ENCODE measurements at places on chromosomes 6 and 20.

DNA sequence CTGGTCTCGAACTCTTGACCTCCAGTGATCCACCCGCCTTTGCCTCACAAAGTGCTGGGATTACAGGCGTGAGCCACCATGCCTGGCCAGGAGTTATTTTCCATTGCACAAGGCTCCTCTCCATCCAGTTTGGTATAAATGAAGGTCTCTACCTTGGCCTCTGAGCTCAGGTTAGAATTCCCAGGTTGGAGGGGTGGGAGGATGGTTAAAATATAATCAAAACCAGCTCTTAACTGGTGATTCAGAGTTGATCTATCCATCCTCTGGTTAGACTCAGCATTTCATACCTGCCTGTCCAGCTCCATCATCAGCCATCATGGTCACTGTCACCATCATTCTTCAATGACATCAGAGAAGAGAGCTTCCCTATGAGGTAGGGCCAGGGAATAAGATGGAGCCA lies 2.6 kb upstream of the SLC22A7 start:
- DNase-seq = no peak

- no peak for DNase-seq
Measured at GRCh38 chr20:57675773-57676172, 34.0 kb downstream of the PMEPA1 start.

GRCh38 chr6:147625946-147626345 lies 117.5 kb downstream of the SAMD5 start:
- DNase-seq = no peak

GRCh38 chr6:90285611-90286381 lies 10.8 kb downstream of the BACH2 start:
- no peak for DNase-seq

DNA sequence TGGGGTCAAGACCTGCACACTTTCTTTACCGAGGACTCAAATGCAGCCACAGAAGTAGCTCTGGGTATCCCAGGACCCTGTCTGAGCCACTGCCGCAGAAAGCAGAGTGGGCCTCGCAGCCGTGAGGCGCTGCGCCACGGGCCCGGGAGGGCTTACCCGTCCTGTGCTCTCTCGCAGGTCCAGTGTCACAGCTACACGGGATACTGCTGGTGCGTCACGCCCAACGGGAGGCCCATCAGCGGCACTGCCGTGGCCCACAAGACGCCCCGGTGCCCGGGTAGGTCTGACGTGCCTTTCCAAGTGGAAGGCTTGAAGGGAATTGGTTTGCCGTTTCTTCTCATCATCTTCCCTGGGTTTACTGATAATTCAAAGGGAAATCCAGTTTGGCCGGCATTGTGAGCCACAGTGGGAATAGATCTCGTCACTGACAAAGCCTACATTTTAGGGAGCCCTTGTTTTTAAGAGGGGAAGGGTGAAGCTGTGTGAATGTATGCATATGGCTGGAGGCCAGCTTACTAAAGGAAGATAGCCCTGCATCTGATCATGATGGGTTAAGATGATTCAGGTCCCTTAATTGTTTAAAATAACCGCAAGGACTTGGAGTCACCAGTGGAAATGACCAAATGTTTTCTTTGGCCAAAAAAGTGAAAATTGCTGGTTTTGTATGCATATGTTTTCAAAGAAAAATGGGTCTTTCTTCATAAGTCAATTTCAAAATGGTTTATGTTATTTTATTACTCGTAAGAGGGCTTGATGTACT lies 86.6 kb downstream of the SMOC2 start:
- no peak for DNase-seq

GRCh38 chr6:19547507-19547906 lies 289.7 kb upstream of the ID4 start:
- DNase-seq = no peak

GRCh38 chr6:39812853-39813533 lies 20.8 kb downstream of the DAAM2 start:
- no peak for DNase-seq

- no peak for DNase-seq
Measured at GRCh38 chr6:74939151-74939708, 266.6 kb downstream of the COL12A1 start.

GRCh38 chr6:105839266-105839665 lies 246.9 kb upstream of the PRDM1 start:
- no peak for DNase-seq

DNA sequence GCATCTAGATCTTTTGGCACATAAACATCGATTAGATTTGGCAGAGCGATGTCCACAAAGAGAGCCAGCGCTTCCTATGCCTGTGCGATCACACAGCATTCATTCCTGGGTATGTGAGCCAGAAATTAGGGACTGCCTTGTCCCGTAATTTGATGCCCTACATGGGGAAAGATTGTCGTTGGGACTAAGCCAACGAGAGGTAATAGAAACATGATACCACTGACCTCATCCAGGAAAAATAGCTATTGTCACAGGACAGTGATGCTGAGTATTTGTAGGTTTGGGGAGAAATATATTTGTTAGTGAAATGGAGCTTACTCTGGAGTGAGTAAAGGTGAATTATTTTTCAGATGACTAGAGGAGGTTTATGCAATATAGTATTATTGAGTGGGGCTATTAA lies 154.0 kb downstream of the TSHZ2 start:
- DNase-seq = no peak

DNA sequence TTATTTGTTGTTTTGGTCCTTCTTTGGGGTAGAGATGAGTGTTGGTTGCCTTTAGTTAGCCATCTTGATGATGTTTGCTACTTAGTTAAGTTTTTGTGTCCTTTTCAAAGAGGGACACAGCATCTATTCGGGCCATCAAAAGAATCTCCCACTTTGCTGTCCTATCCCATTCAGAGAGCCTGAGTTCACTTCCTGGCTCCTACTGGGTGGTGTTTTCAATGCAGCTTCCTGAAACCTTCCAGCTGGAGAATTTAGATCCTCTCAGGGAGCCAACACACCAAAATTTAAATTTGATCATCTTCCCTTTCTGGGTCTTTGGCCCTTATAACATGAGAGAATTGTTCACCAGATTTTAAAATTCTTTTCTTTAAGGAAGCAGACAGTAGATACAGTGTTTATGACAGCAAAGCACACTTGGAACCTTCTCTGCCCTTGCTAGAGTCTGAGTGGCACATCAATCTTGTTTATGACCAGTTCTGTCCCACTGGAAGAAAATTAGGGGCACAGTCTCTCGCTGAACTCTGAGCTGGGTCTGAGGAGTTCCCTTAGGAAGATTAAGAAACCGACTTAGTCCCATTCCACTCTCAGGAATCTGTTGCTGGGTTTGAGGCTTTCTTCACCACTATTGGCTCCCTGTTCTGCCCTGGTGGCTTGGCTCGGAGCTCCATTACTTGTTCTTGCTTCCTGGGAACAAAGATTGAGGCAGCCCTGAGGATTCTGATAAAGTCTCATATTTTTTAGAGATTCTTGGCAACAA lies 115.5 kb downstream of the CCDC170 start:
- no peak for DNase-seq

GRCh38 chr6:20933057-20933788 lies 399.0 kb downstream of the CDKAL1 start:
- no peak for DNase-seq

DNA sequence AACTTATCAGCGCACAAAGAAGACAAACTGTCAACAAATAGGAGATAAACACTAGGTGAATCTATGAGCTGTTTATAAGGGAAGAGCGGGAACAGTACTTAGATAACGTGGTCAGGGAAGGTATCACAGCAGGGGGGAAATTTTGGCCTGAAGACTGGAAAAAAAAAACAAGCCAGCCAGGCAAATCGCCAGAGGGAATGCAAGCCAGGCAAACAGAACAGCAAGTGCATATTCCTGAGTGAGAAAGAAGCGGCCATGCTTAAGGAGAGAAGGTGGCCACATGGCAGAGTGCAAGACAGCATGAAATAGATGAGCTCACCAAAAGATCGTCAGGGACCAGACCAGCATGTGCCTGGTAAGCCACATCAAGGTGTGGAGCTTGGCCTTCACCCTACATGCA lies 466.5 kb upstream of the ARID1B start:
- DNase-seq = no peak

DNA sequence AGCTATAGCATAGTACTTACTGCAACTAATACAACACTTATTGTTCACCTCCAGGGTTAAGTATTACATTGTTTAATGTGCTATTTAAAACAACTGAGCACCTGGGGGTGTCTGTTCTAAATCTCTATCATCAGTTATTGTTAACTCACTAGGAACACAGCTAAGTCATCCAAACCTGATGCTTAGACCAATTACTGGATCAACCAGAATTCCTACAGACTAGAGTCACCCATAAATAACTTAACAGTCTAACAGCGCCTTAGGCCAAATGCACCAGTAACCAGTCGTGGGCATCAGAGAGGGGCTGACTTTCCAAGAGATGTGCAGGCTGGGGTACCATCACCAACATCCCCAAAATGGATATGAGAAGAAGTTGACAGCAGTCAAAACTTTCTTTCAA lies 110.7 kb downstream of the ADTRP start:
- DNase-seq = no peak

GRCh38 chr20:53216478-53216855 lies 244.3 kb downstream of the TSHZ2 start:
- DNase-seq = no peak

DNA sequence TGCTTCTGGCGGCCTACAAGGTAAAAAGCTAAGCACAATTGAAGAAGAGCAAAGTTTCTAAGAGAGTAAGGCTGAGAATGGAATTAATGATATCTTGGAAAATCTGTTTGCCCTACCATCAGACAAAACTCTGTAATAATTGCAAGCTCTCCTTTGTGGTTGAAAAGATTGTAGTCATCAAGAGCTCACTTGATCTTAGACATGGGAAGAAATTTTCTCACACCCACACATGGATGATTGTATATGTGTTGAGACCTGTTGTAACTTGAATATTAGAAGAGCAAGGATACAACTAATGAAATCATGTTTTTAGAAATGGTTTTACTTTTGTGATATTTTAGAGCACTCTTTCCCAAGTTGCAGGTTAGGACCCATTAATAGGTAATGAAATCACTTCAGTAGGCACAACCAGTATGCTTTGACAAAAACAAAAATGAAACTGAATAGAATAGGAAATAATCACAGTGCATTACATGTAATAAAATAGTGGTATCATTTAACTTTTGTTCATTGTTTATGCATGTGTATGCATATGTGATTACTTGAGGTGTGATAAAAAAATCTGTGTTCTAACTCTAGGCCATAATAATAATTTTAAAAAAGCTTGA lies 14.0 kb downstream of the DCBLD1 start:
- no peak for DNase-seq

- no peak for DNase-seq
Measured at GRCh38 chr6:75318900-75319299, 34.3 kb upstream of the TMEM30A start.

DNA sequence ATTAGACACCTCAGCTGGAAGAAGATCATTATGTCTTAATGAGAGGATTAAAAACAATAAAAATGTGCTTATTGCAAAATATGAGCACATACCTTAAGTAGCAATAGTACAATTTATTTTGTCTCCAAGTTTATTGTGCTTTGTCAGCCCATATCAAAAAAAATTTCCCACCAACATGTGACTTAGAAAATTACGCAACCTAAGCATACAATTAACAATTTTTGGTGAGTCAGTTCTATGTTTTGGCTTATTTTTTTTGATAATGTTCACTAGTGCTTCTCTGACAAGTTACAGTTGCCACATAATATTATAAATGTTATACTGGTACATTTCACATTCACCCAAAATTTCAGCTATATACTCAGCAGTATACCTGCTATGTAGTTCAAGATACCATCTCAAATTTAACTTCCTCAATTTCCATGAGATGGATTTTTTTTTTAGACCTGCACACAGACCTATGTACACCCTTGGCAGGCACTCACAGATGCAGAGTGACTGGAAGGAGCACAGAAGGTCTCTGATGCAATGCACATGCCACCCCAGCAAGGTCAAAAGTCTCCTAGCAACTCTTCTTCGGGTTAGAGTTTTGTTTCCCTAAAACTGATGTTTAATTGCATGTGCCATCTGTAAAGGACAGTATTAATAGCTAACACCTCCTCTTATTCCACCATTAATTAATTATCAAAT lies 112.4 kb downstream of the PRKN start:
- DNase-seq = no peak

DNA sequence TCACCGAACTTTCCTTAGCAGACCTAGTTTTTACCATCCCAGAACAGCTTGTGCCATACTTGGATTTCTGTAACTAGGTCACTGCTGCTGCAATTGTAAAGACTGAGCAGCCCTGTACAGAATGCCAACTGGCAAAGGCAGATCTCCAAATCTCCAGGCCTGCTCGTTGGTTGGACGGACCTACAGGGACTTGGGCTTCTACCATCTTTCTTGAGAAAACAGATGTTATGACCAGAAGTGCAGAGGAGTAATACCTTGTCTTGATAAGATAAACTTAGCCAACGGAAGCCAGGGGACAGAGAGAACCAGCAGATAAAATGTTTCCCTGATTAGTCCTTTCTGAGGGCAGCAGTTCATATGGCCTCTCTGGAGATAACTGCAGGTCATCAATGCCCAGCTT lies 304.1 kb downstream of the RFPL4B start:
- DNase-seq = no peak

GRCh38 chr20:20211274-20211987 lies 156.5 kb upstream of the INSM1 start:
- no peak for DNase-seq

GRCh38 chr20:62252342-62252966 lies 14.1 kb downstream of the OSBPL2 start:
- no peak for DNase-seq

- DNase-seq = no peak
Measured at GRCh38 chr6:151690303-151690702, 117.2 kb upstream of the ESR1 start.

- no peak for DNase-seq
Measured at GRCh38 chr6:107061125-107062020, 33.4 kb downstream of the MTRES1 start.

- no peak for DNase-seq
Measured at GRCh38 chr6:79818471-79818870, 128.9 kb downstream of the ELOVL4 start.

DNA sequence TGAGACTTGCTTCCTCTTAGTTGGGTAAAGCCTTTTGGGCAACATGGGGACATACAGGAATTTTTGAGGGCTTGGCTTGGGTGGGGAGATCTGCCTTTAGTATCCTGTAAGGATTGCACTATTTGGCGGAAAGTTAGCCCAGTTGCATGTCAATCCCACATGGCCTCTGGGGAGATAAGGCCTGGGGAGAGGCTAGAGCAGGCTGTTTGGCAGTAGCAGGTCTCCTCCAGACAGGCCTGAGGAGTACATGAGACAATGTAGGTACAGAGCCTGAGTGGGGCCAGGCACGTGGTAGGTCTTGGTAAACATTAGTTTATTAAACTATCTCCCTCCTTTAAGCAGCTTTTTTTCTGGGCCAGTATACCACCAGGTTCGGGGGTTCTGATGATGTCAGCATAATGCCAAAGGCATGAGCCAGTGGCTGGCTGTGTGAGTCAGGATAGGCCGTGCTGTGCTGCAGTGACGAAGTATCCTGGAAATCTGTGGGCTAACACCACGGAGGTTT lies 147.9 kb downstream of the VEGFA start:
- no peak for DNase-seq

DNA sequence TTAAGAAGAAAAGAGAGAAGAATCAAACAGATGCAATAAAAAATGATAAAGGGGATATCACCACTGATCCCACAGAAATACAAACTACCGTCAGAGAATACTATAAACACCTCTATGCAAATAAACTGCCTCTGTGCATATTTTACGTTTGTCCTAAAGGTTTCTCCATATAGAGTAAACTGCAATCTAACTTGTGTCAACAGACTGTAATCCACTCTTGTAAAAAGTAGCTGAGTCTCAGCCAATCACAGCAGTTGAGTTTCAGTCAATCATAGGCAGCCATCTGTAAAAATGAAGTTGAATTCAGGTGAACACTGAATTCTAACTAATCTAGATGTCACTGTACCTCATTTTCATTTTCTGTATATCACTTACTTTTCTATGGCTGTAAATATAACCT lies 112.2 kb upstream of the SYNCRIP start:
- no peak for DNase-seq

All from SIG-M5 (cell line).